Stimulated activated CD8-positive, alpha-beta memory T cell treated with anti-CD3 and anti-CD28 coated beads, Interleukin-7, amount 100 ng/mL, for 24 hours (primary cell): ENCODE measurements at places on chromosomes 5 and 9.

- no peak for DNase-seq
Measured at GRCh38 chr5:130024006-130024405, 119.7 kb downstream of the CHSY3 start.

DNA sequence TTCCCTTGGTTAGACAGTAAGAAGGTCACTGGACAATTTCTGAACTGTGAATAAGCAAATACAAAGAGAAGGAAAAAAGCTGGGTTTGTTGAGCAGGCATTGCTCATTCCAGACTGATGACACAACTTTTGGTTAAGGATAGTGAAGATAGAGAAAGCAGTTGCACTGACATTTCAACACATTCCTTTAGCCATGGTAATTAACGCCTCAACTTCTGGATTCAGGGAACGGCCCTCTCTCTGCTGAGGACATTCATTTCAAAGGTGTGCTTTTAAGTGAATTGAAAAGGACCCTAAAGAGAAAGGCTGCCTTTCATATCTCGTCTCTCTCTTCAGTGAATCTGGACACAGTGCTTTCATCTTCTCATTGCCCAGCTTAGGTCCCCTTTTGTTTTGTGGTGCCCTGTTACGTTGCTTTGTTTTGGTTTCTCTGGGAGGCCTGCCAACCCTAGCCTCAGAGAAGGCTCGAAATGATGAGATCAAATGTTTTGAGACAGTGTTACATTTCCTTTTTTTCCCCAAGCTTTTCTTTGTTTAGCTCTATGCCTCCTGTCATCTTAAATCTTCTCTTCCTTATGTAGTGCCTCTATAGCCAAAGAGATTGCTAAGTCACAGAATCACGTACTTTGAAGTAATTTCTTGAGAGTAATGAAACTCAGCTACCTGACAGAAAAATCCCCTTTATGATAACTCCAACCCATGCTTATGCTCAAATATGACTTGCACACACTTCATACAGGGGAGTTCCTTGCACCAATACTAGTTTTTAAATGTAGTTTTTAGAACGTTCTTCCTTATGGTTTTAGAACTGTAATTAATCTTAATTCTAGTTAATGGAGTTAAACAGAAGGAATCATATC, 94.4 kb upstream of the IFNE start:
- DNase-seq = no peak

GRCh38 chr9:76559286-76559685, 100.3 kb downstream of the GCNT1 start:
- no peak for DNase-seq

DNA sequence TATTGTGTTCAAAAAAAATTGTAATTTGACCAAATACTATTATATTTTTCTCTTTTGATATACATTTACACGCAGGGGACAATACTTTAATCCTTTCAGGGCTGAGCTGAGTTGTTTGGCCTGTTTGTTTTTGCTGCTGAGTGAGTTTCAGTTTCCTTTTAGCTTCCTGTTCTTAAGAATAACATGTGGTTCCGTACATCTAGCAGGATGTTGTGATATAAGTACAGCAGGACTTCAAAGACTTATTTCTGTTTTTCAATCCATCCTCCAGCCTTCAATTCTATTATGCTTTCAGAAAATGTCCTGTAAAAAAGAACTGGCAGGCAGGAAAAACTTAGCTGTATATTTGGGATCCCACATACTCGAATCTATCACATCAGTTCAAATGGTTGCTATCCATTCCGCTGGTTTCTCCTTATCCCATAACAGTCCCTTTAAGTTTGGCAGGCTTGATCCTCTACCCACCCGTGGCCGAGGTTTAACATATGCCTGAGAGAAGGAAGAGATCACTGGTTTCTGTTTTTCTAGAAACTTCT, 1037.3 kb upstream of the ACO1 start:
- no peak for DNase-seq

DNA sequence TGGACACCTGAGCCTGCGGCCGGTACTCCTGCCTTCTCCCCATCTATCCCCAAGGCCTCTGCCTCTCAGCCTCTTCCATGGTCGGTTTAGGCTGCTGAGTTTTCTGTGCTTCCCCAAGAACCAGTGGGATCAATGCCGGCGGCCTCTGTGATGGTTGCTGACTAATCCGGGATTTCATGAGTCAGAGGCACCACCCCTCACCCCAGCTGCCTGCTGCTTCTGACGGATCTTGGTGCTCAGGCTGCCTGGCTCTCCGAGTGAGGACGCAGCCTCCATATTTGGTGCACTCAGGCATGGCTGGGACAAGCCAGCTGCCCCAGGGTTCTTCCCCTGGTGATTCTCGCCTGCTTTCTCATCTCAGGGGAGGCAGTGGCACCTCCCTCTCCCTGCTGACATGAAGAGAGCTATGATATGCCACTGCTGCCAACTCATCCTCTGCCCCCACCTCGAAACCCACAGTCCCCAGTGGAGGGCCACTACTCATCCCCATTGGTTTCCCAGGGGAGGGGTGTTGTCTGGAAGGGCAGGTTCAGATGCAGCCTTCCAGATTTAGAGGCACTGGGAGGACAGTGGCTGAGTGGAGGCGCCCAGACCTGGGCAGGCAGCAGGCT, 3.3 kb upstream of the MAN1B1 start:
- DNase-seq = no peak

- DNase-seq = no peak
Measured at GRCh38 chr9:83582029-83582428, 40.9 kb upstream of the IDNK start.

GRCh38 chr9:117815948-117816347, 111.7 kb downstream of the TLR4 start:
- DNase-seq = no peak

GRCh38 chr5:149397530-149397929, 18.4 kb upstream of the IL17B start:
- no peak for DNase-seq

DNA sequence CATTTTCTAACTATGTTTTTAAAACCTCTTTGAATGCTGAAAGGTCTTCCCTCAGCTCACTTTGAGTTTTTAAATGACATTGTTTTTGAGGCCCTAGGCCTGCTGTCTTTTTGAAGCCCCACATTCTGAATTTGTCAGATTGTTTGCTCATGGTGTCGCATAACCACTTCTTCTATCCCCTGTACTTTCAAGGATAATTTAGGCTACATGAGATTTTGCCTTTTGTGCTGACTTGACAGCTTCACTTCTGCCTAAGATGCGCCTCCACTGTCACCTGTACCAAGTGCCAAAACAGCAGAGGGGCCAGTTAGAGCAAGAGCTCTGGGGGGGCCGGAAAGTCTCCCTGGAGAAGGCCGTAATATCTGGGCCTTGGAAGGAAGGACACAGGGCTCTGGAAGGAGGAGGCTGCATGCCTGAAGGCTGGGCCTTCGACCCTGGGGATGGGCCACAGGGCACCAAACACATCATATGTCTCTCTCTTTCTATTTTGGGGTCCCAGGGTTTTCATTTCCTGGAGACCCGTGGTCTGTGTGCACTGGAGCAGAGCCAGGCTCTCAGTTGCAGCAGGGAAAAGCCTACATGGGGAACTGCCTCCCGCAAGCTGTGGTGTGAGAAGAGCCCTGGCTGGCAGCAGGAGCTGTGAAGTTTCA, 49.1 kb downstream of the NDST1 start:
- no peak for DNase-seq

- DNase-seq = no peak
Measured at GRCh38 chr9:69853421-69853820, 32.8 kb downstream of the CFAP95 start.

GRCh38 chr5:64156261-64156660, 9.4 kb upstream of the RNF180 start:
- no peak for DNase-seq

GRCh38 chr5:168407211-168407610, 79.1 kb upstream of the RARS1 start:
- no peak for DNase-seq

- no peak for DNase-seq
Measured at GRCh38 chr9:127977009-127977883, 3.5 kb downstream of the EEIG1 start.
